ENCODE measurements at places on chromosomes 6 and 20.

GRCh38 chr6:1164600-1164999, 147.3 kb upstream of the FOXQ1 start:
- DNase-seq: no peak

GRCh38 chr20:39059036-39059435, 96.9 kb downstream of the DHX35 start:
- DNase-seq: no peak

DNA sequence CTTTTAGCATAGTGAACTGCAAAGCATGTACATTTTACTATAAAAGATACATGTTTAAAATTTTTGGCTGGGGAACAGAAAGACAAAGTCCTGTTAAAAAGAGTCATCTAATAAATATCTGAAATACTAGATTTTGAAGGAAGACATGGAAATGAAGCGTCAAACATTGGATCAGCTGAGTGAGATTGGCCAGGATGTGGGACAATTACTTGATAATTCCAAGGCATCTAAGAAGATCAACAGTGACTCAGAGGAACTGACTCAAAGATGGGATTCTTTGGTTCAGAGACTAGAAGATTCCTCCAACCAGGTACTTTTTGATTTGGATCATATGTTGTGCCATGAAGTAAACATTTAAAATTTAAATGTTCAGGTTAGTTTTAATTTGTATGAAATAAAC, 162.3 kb downstream of the UTRN start:
- DNase-seq: no peak

DNA sequence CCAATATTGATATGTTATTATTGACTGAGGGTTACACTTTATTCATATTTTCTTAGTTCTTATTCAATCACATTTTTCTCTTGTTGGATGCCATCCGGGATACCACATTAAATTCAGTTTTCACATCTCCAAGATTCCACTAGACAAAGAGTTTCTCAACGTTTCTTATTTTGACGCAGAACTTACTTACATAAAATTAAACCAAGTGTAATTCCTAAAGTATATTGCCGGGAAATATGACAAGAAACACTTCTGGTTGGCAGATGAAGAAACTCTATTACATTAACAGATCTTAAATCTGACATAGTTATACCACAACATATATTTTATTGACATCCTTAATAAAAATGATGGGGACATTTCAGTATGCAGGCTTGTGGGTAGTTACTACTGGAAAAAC, 47.3 kb upstream of the THBS2 start:
- no peak for DNase-seq

DNA sequence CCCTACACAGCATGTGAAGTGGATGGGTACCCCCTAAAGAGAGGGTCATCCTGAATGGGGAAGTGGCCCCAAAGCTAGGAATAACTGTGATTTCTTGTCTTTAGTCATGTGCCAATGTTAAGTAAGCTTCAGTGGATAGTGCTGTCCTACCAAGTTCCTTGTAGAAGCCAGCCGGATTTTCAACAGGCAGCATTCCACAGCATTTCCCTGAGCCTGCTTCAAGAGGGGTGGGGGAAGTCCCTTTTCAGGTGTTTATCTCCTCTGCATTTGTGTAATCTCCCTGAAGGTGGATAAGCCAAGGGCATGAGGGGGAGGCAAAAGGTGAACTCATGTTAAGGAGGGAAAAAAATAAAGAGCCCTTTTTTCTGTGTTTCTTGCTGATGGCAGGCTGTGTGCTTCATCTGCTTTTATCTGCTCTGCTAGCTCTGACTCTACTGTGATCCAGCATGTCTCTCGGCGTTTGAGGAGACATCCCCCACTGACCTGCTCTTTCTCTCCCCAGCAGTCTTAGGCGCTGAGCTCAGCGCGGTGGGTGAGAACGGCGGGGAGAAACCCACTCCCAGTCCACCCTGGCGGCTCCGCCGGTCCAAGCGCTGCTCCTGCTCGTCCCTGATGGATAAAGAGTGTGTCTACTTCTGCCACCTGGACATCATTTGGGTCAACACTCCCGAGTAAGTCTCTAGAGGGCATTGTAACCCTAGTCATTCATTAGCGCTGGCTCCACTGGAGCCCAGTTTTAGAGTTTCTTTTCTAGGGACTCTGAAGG, 1.9 kb downstream of the EDN1 start:
- DNase-seq: no peak

- no peak for DNase-seq
Measured at GRCh38 chr20:427401-427800, 19.3 kb downstream of the RBCK1 start.
